D721Med (cell line): ENCODE measurements at places on chromosomes 3 and 15.

DNA sequence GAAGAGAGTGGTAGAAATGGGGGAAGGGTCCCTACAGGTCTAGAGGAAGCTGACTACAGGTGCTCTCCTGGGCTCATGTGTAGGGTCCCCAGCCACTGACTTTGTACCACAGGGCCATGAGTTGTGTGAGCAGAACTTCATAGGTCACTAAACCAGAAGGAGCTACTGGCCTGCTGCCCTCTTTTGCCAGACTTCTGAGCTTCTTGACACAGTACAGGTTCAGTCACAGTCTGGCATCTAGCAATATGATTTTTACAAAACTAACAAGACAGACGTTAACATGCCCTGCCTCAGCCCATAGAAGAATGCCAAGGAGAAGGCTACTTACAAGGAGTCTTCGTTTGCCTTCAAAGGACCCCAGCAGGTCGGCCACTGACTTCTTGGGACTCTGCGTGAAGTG, 3.2 kb downstream of the CCDC80 start:
- DNase-seq = no peak

DNA sequence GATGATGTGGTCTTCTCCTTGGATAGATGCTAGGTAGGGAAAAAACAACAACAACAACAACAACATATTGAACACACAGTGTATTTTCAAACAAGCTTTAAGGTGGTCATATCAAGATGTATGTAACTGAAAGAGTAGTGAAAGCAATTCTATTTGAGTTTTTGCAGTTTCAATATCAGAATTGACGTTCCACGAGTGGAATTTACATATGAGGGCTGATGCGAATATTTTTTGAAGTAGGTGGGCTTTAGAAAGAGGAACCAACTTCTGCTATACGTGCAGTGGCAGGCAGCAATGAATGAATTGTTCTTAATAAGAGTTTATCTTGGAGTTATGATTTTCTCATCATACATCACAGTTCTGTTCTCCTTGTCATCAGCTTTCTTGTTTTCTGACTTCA, 151.9 kb upstream of the CNTN3 start:
- DNase-seq = no peak

GRCh38 chr3:100915706-100916495, 77.3 kb downstream of the ABI3BP start:
- DNase-seq = no peak

DNA sequence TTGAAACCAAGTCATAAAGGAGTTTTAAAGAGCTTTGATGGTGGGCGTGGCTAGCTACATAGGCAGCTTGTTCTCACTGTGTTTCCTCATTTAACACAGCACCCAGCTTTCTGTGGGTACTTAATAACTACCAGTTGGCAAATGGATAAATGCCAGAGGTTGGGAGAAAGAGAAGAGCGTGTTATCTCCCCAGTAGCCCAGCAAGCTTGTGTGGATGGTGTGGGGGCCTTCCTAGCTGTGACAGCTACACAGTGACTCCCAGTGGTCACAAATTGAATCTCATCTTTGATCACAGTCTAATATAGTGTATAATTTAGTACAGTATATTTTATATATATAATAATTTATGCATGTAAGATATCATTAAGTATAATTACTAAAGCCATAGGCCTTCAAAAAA, 984.1 kb downstream of the EPHA3 start:
- no peak for DNase-seq

GRCh38 chr15:50593761-50594160, 47.3 kb upstream of the USP50 start:
- no peak for DNase-seq

GRCh38 chr3:30702038-30702827, 95.8 kb downstream of the TGFBR2 start:
- DNase-seq = no peak

- DNase-seq = no peak
Measured at GRCh38 chr3:157412323-157412855, 24.3 kb upstream of the PTX3 start.

- DNase-seq = no peak
Measured at GRCh38 chr3:48184299-48184698, 3.9 kb downstream of the CDC25A start.

DNA sequence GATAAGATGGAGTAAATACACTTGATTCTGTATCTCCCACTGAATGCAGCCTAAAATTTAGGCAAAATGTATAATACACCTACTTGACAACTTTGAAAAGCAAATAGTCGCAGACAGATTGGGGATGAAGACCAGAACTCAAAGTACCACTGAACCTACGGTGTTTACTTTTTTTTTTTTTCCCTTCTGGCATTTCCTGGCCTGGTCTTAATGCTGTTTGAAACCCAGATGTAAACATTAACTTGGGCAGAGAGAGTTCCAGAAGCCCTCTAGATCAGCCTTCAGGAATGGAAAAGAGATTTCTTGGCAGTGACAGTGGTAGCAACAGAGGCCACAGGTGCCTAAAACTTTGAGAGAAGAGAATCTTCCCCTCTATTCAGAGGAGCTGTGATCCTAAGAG, 27.8 kb downstream of the ALPK3 start:
- DNase-seq = no peak

GRCh38 chr15:82064824-82065223, 19.0 kb upstream of the MEX3B start:
- no peak for DNase-seq

DNA sequence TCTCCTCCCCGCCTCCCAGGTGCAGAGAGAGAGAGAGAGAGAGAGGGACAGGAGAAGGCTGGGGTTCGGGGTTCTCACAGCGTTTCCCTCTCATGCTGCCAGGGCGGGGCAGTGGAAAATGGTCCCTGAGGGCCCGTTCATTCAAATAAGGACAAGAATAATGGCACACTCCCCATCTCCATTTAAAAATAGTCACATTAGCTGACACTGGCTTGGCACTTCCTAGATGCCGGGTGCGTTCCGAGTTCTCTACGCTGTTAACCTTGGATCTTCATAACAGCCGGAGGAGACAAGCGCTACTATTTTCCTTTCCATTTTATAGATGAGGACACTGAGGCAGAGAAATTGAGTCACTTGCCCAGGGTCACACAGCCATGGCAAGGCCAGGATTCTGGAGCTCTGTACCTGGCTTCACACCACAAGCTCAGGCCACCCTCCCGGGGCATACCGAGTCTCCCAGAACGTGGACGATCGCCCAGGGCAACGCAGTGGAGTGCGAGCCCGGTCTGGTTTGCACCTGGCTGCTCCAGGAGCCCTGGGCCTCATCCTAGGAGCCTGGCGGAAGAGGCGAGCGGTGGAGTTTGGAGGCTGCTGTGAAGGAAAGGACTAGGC, 608 bp upstream of the SLC6A6 start:
- no peak for DNase-seq

- no peak for DNase-seq
Measured at GRCh38 chr3:39453134-39453533, 14.3 kb upstream of the MOBP start.

GRCh38 chr15:28892789-28893610, 7.2 kb downstream of the APBA2 start:
- no peak for DNase-seq

DNA sequence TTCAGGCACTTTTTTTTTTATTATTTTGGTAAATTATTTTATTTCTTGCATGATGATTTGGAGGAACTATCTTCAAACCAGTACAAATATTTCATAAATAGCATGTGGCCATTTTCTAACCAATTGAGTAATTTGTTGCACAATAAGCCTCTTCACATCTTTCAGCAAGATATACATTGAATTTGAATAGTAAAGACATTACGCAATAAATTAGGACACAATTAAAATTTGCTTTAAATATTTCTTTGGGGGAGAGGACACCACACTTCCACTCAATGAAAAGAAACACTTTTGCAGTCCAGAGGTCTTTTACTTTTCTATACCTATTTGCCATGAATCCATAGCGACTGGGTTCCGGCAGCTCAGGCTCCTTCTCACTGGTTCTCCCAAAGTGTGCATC, 762.6 kb upstream of the GOLIM4 start:
- DNase-seq = no peak

DNA sequence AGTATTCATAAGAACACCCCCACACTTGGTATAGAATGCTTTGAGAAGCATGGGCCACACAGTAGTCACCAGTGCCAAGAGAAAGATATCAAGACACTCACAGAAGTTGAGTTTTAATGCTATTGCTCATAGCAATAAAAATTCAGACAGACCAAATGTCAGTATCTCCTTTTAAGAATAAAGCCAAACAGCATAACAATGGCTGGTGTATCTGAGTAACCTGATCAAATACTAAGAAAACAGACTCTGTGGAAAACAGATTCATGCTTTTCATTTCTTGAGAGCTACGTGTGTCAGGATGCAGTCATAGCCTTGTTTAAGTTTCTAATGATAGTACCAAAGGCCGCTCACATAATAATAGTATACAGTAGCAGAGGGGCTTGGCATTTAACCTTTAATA, 778.5 kb downstream of the MECOM start:
- DNase-seq = no peak

GRCh38 chr3:121988146-121988545, 33.9 kb downstream of the ILDR1 start:
- no peak for DNase-seq

DNA sequence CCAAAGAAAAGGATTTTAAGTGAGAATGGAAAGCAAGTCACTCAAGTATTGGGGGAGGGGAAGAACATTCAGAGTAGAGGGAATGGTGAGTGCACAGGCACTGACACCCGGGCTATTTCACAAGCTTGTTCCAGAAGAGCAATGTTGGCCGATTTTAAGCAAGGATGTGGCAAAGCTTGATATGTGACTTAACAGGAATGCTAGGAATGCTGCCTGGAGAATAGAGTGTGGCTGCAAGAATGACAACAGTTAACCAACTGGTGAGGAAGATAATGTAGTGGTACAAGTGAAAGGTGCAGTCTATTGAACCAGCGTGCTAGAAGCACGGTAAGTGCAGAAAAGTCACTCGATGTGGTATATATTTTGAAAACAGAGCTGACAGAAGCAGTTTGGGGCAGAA, 6.2 kb upstream of the CCDC80 start:
- DNase-seq = no peak

GRCh38 chr3:41178576-41178975, 20.7 kb upstream of the CTNNB1 start:
- no peak for DNase-seq

GRCh38 chr3:62375655-62376453, 2.5 kb upstream of the FEZF2 start:
- no peak for DNase-seq

- DNase-seq = no peak
Measured at GRCh38 chr15:34216527-34217270, 6.8 kb upstream of the KATNBL1 start.

GRCh38 chr3:44409640-44410410, 67.6 kb downstream of the ZNF445 start:
- no peak for DNase-seq

- DNase-seq = no peak
Measured at GRCh38 chr3:180199417-180199995, 162.8 kb upstream of the PEX5L start.

DNA sequence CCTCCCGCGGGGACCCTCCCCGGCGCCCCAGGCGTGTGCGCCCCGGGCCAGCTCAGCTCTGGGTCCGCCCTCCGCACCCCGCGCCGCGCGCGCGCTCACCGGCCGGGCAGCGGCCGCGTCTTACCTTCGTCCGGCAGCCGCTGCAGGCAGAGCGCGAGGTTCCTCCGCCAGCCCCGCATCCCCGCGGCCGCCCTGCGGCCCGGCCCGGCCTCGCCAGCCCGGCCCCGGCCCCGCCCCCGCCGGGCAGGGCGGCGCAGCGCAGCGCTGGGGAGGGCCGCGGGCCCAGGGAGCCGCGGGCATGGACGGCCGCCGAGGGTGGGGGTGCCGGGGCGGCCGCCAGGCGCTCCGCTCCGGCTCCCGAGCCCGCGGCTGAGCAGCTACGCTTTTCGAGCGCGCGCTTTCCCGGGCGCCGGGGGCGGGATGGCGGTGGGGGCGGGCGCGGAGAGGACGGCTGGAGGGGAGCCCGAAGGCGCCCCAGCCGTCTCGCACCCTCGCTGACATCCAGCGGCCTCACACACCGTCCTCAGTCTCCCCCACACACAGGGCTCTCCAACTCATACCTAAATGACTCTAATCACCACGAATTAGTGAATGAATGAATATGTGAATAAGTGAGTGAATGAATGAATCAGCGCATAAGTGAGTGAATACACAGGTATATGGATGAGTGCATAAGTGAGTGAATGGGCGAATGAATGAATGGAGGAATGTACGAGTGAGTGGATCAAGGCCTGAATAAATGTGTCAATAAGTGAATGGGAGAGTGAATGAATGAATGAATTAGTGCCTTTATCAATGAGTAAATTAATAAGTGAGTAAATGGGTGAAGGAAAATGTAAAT, 48.5 kb upstream of the CCDC174 start:
- peak; percentile 44 for DNase-seq

DNA sequence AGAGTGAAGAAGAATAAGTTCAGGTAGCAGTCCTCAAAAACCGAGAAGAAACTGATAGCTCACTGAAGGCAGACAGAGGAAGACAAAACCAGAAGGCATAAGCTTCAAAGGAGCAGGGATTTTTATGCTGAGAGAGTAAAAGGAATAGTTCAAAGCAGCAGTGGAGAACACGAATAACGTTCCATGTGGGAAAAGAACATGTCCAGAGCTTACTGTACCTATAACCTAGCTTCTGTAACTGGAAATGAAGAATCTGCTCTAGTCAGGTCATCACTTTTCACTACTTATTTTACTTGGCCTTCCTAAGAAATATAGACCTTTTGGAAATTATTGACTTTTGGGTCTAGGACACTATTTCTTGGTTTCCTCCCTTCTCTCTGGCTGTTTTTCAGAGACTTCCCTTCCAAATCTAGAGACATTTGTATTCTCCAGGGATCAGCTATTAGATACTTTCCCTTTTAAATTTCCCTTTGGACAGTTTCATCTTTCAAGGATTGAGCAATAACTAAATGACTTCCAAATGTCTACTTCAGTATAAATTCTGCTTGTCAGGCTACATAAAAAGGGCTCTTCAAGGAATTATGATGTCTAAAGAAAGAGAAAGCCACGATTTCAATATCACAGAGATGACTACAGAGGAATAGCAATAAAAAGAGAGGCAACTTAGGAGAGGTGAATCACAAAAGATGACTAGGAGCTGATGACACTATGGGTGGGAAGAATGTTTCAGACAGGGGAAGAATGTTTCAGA, 46.7 kb downstream of the UBE3A start:
- no peak for DNase-seq
